ENCODE measurements at places on chromosomes 3 and 15.

DNA sequence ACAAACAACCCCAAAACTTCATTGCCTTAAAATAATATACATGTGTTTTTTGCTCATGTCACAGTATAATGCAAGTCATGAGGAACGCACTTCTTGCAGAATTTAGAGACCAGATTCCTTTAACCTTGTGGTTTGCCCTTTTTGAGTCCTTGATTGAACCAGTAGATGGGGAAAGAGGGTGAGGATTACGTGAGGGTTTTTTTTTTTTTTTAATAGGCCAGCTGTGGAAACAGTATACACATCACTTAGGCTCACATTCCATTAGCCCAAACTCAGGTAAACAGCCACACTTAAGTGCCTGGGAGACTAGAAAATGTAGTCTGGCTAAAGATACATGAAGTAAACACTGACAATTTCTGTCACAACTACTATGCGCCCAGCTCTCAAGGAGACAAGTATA is 114.9 kb upstream of the MLF1 start:
- no peak for DNase-seq

GRCh38 chr3:184604039-184604601 is 42.5 kb downstream of the EPHB3 start:
- no peak for DNase-seq

DNA sequence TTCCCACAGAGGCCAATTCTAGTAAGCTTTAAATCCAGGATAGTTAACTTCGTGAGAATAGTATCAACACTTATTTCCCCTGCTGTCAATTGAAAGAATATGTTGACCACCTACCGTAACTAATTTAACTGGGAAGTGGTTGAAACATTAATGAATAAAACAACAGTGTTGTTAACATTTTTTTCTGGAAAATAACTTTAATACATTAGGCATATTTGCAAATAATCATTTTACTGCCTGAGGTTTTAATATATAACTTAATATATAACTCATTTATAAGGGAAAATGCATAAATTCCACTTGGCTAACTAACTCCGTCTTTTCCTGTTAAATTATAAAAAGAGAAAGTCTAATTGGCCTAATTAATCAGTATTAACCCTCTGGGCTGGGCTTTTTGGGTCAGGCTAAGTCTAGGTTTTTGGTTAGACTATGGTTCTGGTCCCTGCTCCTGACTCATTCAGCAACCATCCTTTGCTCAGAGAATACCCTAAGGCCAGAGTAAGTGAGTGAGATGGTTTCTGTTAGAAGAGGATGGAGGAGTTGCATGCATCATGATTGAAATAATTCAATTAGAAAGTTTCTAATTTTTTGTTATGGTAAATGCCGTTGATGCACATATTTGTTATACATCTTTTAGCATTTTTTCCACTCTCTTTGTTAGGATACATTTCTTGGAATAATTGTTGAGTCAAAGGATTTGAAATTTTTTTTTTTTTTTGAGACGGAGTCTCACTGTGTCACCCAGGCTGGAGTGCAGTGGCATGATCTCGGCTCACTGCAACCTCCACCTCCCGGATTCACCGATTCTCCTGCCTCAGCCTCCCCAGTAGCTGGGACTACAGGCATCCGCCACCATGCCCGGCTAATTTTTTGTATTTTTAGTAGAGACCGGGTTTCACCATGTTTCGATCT is 10.8 kb upstream of the SKIL start:
- DNase-seq, result peak; percentile 53

DNA sequence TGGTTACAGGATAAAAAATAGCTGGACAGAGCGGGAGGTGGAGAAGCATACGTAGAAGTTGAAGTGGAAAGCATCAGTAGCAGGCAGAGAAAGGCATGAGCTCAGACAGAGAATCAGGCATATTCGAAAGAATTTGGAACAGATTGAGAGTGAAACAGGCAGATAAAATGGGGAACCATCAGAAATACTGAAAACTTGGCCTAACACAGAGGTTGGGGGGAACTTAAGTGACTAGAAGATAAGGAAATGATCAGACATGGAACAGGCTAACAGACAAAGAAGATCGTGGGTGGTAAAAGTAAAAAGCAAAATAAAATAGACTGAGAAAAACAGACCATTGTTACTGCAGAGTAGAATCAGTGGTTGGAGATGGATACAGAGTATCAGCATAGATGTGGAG is 32.9 kb downstream of the GTF2E1 start:
- DNase-seq, result no peak

DNA sequence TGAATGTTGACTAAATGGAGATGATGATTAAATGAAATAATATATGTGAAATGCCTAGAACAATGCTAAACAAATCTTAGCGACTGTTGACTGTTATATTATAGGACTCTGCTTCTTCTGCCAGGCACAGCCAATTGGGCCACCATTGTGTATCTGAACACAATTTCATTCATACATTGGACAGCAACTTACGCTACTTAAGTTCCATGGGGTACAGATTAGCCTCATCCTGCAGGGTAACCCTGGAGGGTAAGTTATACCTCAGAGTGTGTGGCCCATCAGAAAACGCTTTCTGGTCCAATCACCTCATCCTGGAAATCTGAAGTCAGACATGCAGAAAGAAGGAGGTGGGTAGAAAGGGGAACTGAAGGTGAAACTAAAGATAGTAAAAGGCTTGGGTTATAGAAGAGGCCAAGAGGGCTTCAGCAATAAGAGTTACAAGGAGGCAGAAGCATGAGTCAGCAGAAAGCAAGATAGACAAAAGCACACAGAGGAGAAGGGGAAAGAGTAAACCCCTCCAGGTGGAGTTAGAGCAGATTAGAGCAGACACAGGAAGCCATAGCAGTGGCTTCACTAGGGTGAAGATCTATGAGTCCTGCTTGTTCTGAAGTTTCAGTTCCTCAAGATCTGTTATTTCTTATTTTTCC is 119.3 kb upstream of the SLC24A5 start:
- no peak for DNase-seq

DNA sequence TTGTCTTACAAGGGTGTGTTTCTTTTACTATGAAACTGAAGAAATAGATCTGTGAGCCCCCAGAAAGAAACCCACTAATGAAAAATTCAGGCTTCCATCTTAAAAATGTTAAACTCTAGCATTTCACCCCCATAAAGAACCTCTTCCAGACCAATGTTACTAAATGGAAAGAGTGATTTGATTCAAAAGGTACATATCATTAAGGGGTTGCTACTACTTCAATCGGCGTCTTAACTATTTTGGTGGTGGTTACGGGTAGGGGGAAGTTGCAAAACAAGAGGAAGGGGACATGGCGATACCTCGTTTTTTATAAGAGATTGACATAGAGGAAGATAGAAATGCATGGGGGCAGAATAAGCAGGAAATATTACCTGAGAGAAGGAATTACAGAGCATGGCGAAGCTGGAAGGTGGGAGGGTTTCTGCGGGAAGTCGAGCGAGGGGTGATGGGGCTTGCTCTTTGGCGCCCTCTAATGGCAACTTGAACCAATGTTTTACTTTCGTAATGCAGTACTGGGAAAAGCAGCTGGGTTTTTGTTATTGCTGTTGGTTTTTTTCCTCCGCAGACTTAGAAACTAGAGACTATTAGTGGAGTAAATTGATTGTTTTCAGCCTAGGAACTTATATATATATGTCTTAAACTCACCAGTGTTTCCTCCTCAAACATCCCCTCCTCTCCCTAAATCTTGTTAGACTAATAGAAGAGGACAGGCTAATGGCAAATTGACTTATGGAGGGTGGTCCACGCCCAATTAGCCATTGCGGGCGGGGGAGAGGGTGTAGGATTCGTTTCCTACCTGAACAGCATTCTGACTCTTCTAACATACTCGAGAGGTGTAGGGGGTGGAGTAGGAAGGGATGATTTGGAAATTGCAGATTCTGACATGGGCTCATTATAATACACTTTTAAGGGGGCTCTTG is 11.3 kb upstream of the SOX2 start:
- DNase-seq, result peak; percentile 12

DNA sequence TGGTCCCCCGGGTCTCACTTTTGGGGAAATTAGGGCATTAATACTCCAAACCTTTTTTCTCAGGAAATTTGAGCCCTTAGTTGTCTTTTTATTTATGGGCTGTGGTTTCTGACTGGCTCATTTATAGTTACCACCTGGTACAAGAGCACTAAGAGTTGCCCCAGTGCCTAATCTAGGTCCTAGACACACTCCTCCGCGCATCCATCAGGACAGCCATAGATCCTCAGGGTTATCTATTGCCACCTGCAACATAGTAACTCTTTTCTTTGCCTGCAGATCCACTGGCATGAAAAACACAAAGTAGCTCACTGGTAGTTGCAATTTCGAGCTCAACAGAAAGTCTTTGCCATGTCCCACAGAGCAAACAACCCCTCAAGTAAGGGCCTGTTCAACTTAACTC is 576.4 kb upstream of the ROBO2 start:
- no peak for DNase-seq

Measured in amniotic stem cell (primary cell).